Left ventricle myocardium inferior (tissue), 1 donor: ENCODE measurements at places on chromosomes 3 and 15.

GRCh38 chr15:87778358-87778757 is 478.2 kb downstream of the NTRK3 start:
- DNase-seq = no peak

GRCh38 chr15:71366926-71367325 is 251.7 kb downstream of the THSD4 start:
- no peak for DNase-seq

DNA sequence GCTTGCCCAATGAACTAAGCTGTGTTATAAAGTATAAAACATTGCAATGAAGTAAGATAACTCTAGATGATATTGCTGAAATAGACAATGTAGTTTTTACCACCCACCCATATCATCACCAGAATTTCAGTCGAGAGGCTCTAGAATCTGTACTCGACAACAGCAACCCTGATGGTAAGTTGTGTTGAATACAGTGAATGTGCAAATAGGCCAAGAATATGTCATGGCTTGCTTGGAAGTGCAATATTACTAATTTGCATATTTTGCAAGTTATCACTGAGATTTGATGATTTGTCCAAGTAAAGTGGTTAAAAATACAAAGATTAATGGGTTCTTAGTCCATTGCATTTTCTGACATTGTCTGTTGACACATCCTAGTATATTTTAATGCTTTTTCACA is 90.6 kb upstream of the TUSC7 start:
- DNase-seq = no peak

DNA sequence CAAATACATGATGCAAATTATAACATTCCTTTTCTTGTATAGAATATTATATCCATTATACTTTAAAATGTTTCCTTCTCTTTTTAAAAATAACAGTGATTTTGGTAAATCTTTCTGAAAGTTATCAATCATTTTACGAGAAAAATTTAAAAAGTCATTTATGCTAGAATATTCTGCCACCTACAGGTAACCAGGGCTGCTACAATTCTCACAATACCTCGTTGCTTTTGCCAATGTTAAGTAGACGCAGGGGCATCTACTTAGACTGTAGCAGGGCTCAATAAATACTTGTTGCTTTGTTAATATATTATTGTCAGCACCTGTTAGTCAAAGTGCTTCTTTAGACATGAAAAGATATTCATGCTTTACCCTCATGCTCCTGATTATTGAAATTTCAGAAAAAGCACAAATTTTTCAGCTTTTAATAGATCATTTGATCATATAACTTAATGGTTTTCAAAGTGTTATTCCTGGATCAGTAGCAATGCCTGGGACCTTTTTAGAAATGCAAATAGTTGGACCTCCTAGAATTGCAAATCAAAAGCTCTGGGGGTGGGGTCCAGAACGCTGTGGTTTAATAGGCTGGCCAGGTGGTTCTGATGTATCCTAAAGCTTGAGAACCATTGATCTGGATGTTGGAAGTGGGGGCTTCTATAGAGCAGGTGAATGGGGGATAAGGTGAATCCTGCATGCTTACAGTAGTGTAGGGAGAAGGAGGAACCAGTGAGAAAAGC is 223.6 kb upstream of the PDZRN3 start:
- no peak for DNase-seq

GRCh38 chr3:188385295-188385694 is 231.3 kb downstream of the LPP start:
- DNase-seq = no peak

DNA sequence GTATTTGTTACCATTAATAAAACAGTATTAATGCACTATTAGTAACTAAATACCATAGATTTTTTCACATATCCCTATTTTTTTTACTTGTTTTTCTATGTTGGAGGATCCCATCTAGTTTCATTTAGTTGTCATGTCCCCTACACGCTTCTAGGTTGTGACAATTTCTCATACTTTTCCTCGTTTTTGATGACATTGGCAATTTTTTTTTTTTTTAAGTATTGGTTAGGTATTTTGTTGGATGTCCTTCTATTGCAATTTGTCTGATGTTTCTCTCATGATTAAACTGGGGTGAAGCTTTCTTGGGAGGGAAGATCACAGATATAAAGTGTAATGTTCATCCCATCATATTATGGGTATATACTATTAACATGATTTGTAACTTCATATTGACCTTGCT is 409.1 kb upstream of the CNTN6 start:
- no peak for DNase-seq

GRCh38 chr3:29665688-29666087 is 384.8 kb downstream of the RBMS3 start:
- no peak for DNase-seq

DNA sequence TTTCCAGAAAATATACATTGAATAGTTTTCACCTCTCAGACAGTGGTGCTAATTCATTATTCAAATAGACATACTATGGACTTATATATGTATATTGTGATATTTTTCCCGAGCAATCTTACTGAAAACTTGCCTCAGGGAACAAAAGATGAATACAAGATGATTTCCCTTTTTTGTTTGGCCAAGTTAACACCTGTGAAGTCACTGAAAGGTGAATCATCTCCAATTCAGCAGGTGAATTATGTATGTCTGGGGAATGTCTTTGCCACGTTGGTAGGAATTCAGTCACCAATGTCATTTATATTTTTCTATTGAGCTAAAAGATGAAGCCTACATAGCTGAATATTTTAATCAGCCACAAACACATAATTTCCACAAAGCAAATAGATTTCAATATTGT is 88.2 kb downstream of the GPR156 start:
- no peak for DNase-seq

DNA sequence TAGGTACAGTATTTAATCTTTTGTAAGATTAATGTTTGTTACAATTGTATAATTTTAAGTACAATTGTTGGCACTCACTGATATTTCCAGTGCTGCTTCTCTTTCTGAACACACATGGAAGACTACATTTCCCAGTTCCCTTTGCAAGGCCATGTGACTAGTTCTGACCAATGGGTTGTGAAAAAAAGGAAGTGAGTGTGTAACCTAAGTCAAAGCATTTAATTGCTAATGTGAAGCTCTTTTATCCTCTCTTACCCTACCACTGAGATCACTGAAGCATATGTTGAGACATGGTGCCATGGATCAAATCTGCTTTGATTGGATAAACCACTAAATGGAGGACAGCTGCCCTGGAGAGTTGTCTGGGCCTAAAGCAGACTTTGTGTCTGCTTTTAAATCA is 83.9 kb upstream of the PLXND1 start:
- DNase-seq = no peak

DNA sequence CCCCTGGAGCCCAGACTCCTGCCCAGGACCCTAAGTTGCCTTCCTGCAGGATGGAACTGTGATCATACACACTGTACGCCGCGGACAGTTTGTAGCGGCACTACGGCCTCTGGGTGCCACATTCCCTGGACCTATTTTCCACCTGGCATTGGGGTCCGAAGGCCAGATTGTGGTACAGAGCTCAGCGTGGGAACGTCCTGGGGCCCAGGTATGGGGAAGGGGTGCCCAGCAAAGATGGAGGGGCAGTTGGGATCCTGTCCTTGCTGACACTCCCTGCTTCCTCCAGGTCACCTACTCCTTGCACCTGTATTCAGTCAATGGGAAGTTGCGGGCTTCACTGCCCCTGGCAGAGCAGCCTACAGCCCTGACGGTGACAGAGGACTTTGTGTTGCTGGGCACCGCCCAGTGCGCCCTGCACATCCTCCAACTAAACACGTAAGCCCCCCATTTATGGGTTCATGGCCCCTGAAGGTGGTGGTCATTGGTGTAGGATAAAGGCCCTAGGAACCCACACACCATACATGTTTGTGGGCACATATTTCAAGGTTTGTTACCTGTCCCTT is 28.8 kb downstream of the NBEAL2 start:
- DNase-seq = no peak
